NCI-H345 (cell line): ENCODE measurements at places on chromosomes 3 and 15.

DNA sequence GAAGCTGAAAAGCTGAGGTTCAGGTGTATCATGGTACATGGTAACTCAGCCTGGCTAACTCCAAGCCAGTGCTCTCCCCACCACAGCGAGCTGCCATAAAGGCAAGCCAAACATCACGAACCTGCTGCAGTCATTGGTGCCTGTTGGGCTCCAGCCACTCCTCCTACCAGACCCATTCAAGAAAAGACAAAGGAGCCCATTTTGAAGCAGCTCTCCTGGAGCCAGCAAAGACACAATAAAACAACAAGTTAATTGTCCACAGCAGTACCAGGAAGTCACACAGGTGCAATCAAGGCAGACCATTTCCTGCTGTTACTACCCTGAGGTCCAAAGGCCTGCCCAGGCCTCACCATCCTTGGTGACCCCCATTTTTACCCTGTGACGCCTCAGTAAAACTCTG, 77.6 kb downstream of the DAPK2 start:
- no peak for DNase-seq

DNA sequence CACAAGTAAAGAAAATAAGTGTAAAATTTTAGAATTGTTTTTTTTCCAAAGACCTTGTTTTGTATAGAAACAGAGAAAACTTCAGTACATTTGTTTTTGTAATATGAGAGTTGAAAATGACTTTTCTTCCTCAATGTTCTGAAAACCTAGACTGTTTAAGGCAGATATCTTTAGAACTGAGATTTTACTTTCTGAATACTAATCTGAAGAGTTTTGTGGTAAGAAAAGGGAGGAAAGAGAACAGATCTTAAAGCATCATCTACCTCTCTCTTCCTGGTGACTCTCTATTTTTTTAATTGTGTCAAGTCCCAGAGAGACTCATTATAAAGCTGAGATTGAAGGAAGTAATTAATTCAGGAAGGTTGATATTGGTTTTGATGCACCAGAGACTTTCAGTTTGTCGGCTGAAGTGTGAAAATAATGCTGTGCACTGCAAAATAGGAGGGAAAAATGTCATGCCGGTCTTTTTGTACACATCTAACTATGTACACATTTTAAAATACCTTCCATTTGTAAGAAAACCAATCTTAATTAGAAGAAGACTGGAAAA, 142.1 kb upstream of the NAALADL2 start:
- DNase-seq: no peak

GRCh38 chr3:172106037-172106954, 66.9 kb downstream of the FNDC3B start:
- no peak for DNase-seq

DNA sequence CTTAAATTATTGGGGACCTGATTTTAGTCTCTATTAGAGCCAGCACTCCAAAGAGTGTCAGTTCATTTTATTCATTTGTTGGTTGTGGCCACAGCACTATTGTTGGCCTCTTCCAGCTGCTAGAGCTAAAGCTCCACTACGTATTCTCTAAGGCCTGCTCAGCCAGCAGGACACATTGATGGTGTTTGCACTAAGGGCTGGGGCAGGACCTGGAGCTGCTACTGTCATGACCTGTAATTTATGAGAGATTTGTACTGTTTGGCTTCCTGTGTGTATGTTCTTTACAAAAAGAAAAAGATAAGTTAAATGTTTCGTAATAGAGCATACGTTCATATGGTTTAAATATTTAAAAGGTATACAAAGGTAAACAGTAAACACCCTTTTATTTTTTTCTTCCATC, 8.1 kb downstream of the GFM1 start:
- no peak for DNase-seq

DNA sequence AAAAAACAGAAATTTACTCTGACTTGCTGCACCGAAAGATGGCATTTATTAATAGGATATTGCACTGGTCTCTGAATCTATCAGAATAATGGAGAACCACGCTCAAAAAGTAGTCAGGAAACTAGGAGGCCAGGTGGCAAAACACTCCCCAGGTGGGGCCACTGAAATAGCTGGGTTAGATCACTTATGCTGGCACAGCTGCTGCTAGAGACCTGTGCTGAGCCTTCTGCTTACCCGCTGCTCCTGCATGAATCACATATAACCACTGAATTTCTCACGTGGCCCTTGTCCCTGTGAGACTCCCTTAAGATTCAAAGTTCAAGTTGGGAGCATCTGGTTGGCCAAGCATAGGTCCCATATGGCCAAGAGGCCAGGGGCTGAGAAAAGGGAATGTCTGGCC, 66.0 kb upstream of the OXTR start:
- no peak for DNase-seq

DNA sequence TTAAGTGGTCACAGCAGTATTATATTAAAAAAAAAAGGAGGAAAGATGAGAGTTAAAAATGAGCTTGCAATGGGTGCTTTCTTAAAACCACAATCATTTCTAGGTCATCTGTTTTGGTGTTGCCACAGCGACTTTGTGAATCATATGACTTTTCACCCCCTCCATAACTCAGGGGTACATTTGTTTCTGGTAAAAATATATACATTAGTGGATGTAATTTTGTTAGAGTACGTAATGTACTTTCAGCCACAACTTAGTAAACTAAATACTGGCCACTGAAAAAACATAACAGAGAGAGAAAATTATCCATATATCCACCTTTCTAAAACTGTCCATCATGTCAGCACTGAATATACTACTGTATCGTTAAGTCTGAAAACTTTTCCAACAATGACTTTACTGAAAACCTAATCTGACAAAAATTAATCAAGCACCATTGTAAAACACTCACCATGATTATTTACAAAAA, 3.4 kb downstream of the ANKRD28 start:
- no peak for DNase-seq

GRCh38 chr3:186724911-186725310, 7.8 kb downstream of the KNG1 start:
- no peak for DNase-seq

DNA sequence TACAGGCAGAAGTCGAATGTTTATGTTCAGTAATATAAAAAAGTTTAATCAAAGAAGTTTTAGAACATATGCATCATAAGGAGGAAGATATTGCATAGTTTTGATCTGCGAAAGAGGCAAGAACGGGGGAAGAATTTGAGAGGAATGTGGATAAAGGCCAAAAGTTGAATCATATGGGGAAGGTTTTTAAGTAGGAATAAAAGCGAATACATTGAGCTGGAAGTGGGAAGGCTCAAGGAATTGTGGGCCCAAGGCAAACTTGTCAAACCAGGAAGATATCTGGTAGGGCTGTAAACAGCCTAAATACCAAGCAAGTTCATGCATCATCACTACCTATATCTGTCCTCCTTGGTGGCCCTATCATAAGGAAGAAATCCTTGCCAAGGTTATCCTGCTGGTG, 186.9 kb downstream of the MAGI1 start:
- DNase-seq: no peak

DNA sequence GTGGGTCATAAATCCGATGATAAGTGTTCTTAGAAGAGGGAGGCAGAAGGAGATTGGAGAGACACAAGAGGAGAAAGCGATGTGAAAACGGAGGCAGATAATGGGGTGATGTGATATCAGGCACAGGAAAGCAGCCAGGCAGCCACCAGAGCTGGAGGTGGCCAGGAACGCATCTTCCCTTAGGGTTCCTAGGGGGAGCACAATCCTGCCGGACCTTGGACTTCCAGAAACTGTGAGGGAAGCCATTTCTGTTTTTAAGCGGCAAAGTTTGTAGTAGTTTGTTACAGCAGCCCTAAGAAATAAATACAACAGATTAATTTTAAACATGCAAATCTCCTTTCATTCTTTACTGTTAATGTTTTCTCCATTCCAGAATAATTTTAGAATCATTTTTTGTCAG, 259.9 kb upstream of the TMC3 start:
- DNase-seq: no peak

DNA sequence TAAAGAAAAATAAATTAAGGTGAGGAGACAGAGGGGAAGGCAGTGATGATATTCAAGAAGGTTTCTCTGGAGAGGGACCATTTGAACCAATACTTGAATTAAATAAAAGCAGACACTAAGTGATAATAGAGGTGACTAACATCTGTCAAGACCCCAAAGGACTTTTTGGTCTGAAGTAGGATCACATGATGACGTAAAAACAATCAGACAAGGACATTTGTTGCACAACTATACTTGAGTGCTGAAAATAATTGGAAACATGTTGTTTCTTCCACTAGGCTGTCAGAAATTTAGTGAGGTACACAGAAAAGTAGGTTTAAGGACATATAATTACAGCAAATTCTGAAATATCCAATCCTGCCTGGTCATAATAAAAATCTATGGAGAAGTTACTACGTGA, 179.5 kb downstream of the WNT5A start:
- no peak for DNase-seq
